Activated T-cell treated with anti-CD3 and anti-CD28 coated beads, Interleukin-2, amount 50 U/mL, for 24 hours (primary cell): ENCODE measurements at places on chromosomes 5 and 9.

- no peak for DNase-seq
Measured at GRCh38 chr5:146745931-146746577, 132.5 kb downstream of the PPP2R2B start.

DNA sequence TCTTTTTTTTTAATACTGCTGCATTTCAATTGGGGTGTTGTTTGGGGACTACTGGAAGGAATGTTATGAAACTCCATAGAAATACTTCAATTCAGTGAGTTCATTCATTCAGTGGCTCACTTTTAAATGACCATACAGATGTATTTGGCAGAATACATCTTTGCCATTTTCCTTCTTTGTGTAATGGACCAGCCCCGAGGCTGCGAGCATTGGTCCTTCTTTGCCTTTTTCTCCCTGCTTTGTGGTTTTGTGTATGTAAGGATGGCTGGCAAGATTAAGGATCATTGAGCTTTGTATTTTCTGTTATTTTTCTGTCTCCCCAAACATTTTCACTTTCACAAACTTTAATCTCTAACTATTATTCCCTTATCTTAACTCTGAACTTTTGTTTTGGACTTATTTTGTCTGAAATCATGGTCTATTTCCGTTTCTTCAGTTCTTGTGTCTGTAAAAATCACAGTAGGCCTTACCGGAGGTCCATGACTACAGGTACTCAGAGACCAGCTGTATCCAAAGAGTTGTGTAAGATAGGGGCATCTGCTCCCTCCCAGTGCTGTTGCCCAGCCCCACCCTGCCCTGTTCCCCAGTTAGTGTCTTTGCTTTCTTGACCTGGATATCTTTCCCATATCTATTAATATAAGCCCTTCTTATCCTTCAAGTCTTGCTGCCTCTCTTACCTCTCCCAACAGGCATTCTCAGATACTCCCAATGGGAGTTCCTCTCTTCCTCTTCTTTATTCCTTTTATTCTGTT lies 154.3 kb upstream of the DMRT1 start:
- no peak for DNase-seq

DNA sequence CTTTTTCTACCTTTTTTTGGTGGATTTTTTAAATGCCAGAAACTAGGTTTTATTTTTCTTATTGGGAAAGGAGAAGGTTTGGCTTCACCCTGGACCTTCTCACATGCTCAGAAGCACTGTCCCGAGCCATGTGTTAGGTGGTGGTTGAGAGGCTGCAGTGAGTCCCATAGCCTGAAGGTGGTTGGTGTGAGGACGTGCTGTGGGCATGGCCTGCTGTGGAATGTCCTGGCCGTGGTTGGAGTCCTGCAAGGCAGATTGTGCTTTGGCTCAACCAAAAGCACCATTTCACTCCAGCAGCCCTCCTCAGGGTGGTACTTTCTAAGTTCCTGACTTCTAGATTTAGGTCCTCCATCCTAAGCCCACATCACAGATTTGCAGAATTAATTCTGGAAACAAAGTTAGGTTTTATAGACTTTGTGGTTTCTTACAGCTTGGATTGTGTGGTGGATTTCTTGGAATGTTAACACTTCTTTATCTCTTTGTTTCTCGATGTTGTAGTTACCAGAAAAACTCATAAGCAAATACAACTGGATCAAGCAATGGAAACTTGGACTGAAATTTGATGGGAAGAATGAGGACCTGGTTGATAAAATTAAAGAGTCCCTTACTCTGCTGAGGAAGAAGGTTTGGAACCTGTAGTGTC lies 22.6 kb downstream of the OTULIN start:
- DNase-seq, result no peak

GRCh38 chr5:180376511-180376910 lies 23.4 kb upstream of the GFPT2 start:
- DNase-seq, result no peak
